ENCODE measurements at places on chromosomes 4 and X. TPM values are rescaled to one million over a fixed set of nuclear protein-coding genes. Genes with fewer than 3 reads are reported as not detected.

DNA sequence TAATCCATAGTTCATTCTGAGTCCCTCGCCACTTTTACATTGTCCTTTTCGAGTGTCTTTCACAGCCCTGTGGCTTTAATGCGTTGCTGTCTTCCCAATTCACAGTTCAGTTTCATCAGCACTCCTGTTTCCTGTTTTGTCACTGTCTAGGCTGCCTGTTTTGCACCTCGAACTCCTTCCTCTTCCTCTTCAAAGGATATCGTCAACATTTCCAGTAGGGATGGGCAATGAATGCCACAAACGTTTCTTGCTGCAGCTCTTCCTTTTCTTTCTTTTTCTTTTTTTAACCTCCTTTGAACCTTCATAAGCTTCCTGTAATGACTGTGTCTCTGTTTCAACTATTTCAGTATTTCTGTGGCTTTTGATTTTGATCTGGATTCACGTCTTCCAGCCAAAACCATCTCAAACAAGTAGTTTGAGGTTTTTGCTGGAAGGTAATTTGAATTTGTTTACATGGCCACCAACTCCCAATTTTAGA is 105.4 kb downstream of the ANXA3 start:
- DNase-seq = no peak

DNA sequence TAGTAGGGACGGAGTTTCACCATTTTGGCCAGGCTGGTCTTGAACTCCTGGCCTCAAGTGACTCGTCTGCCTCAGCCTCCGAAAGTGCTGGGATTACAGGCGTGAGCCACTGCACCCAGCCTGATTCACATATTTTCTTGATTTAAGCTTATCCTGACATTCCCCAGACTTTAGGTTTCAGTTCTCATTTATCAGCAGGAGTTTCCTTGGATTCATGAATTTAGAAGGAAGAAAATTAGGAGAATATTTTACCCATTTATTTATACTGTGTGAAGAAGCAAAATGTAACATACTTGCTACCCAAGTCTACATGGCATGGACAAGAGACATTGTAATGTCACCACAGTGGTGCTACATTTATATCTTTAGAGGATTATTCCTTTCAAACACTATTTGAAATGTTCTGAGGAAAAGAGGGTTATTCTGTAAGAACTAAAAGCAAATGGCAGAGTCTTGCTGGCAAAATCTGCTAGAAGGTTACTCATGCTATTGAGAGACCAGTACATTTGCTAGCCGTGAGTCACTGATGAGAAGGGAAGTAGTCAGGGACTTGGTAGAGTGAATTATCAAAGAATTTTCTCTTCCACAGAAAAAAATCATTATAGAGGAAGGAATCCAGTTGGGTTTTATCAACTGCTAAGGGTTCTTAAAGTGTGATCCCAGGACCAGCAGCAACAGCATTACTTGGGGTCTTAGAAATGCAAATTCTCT is 26.1 kb upstream of the CFAP299 start:
- DNase-seq = peak; percentile 59

- no peak for DNase-seq
Measured at GRCh38 chr4:71132486-71132885, 139.0 kb downstream of the DCK start.

- no peak for DNase-seq
Measured at GRCh38 chr4:147157860-147158701, 212.4 kb upstream of the TTC29 start.

- DNase-seq = no peak
Measured at GRCh38 chr4:145847764-145848163, 90.9 kb downstream of the ZNF827 start.

- no peak for DNase-seq
Measured at GRCh38 chr4:36884151-36884550, 360.4 kb upstream of the NWD2 start.

DNA sequence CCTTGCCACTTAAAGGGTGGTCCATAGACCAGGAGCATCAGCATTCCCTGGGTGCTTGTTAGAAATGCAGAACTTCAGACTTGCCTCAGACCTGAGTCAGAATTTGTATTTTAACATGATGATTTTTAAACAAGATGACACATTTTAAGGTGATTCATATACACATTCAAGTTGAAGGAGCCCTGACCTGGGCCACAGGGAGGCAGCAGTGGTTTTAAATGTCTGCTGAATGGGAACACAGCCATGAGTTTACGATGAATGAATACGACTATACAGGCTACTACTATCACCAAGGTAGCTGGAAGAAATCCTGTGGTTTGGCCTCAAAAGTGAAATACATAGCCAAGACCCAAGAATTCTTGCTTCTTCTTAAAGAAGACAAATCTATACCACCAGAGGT is 2.9 kb downstream of the HDAC8 start:
- DNase-seq = no peak

GRCh38 chr4:76270244-76271175 is 19.0 kb downstream of the FAM47E start:
- no peak for DNase-seq

DNA sequence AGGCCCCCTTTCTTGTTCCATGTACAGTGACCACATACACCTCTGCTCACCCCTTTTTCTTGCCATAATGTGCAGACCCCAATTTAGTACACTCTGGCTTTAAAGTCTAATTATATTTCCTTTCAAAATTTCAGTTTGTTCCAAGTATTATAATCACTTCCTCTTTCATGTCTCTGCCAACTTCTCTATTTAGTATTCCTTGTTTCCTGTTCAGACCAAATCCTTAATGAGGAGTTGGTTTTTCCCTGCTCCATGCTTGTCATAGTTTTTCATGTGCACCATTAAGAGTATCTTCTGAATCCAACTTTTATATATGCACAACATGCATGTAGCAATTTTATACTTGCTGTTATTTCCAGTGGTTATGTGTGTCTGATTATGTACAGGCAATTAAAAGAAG is 32.3 kb downstream of the USP53 start:
- no peak for DNase-seq

GRCh38 chr4:155944516-155944915 is 9.2 kb downstream of the CTSO start:
- DNase-seq = no peak

DNA sequence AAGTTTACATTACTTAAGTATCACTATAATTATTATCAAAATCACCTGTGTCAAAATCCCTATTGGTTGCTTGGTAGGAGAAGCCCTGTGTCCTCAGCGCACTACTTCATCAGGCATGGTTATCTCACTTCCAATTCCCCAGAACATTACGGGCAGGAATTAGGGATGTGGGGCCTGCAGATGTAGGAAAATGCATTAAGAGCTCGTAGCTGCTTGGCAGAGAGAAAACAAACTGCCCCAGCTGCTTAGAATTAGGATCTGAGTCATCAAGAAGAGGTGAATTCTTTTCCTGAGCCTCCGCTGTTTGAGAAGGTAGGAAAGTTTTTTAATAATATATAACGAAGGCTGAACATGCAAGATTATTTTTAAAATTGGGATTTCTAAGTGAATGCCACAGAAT is 31.1 kb upstream of the CLNK start:
- no peak for DNase-seq

GRCh38 chrX:15382813-15383212 is 1.4 kb downstream of the VEGFD start:
- DNase-seq = no peak

GRCh38 chrX:15848576-15848975 is 6.0 kb downstream of the AP1S2 start:
- DNase-seq = no peak

DNA sequence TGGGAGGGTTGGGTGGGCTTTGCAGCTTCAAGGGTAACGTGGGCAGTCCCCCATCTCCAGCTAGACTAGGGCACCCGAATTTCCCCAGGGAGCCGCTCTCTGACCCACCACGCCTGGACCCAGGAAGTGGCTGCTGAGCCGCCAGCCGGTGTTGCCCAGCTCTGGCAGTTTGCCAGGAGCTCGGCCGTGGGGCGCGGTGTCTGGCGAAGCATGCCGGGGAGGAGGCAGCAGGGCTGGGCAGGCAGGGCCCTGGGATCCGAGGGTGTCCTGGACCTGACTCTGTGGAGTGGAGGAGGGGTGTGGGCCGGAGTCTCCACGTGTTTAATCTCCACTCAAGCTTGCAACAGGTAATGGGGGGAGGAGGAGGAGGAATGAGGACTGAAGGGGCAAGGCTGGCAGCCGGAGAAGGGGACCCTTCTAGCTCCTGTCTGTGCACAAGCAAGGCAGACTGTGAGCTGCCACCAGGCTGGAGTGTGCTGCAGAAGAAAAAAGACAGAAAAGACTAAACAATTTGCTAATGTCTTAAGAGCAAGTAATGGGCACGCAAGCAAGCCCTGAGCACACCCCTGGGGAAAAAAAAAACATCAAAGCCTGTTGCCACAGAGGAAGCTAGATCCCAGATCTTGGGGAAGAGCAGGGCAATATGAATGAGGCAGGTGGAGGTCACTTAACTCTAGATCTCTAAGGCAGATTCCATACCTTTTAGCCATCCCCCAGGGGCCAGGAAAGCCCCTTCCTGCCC is 2.4 kb downstream of the LONRF3 start:
- no peak for DNase-seq

The OTUD5 gene
- total RNA-seq = 44.2 TPM

The FAM149A gene
- total RNA-seq = 25.1 TPM

The TMEM154 gene
- 11.8 TPM for total RNA-seq

The FAM53A gene
- total RNA-seq = 2.5 TPM

The TNMD gene
- total RNA-seq = not detected

The PABPC1L2A gene
- not detected for total RNA-seq

Data from epithelial cell of proximal tubule (primary cell).